ENCODE measurements at places on chromosomes 12 and 14. TPM values are rescaled to one million over a fixed set of nuclear protein-coding genes. Genes with fewer than 3 reads are reported as not detected.

Gene TSPAN19
- 0.69 TPM for total RNA-seq

Gene SIX6
- 0.08 TPM for total RNA-seq

DNA sequence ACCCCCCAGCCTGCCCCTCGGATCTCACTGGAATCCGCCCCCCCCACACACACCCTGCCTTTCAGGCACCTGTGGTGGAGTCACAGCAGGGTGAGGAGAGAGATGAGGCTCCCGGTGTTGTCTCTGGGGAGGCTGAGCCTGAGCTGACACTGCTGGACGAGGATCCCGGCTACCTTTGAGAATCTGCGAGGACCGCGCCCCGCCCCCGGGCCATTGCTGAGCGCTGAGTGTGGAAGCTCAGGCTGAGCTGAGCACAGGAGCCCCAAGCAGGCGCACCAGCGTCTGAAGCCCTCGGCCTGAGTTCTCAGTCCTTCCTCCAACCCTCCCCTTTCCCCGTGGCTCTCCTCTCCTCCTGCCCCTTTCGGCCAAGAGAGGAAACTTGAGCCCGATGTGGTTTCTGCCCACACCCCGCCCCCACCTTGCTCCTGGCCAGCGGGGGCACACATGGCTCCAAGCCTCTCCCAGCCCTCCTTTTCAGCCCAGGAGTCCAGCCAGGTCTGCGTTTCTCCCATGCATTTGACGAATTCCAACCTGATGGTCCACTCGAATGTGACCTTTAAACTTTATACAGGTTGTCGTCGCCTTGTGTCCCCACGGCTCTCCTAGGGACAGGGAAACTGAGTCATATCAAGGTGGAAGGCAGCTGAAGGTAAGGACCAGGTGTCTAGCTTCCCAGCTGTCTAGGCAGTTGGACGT, at the start of gene NFE2:
TSS of gene NFE2 (minus strand) at position 284 of the 696 bp plus-strand sequence. CDS start 5,767 bp downstream, outside the sequence.
- DNase-seq: peak; percentile 43

GRCh38 chr12:64951944-64952343, 127.5 kb downstream of the TBC1D30 start:
- DNase-seq: no peak

Gene MNAT1
- total RNA-seq: 53.8 TPM

DNA sequence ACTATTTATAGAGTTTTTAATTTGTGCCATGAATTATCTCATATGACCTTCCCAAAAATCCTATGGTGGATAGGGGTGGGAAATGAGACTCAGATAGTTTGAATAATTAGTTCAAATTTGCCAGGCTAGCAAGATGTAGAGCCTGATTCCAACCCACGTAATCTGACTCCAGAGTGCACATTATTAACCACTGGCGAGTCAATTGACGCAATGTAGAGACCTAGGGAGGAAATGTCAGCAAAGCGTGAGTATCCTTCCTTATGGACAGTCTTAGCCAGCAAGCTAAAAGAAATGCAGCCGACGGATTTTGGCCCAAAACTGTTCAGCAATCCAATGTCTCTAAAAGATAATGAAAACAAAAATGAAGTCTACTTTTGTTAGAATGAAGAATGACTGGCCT, 193.3 kb upstream of the KRR1 start:
- DNase-seq: peak; percentile 74

DNA sequence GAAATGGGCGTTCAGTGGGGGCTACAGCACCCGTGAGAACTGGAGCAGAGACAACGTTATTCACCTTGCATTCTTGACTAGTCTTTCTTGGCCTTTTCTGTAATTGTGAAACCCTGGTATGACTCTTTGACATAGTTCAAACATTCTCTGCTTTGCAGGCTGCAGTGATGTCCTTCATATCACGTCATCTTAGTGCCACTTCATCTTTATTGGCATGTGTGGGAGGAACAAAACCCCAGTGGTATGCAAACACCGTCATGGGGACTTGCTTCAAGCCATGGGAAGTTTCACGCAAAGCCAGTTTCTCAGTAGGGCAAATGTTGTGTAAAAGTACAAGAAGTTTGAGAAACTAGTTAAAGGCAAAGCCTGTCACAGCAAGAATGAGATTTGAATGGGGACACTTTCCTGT, 20.2 kb upstream of the DUSP16 start:
- no peak for DNase-seq

Gene ANG
- 5.2 TPM for total RNA-seq

Gene KERA
- total RNA-seq: not detected

DNA sequence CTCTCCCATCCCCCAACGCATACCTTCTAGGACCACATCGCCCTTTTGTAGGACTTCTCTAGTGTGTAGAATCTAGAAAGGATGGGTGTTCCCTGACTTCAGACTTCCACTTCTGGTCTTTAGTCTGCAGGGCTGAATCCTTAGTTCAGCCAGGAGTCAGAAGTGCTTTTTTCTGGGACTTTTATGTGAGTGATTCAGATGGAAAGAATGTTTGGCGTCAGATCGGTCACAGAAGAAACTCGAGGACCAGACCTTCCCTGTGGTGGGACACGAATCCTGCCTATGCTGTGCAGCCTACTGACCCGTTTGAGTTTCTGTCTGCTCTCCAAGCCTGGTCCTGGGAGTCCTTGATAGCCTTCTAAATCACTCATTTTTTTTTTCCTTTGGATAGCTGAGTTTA, 165.4 kb upstream of the SSTR1 start:
- DNase-seq: no peak

Gene IL23A
- 0.34 TPM for total RNA-seq

Gene CCDC197
- not detected for total RNA-seq

DNA sequence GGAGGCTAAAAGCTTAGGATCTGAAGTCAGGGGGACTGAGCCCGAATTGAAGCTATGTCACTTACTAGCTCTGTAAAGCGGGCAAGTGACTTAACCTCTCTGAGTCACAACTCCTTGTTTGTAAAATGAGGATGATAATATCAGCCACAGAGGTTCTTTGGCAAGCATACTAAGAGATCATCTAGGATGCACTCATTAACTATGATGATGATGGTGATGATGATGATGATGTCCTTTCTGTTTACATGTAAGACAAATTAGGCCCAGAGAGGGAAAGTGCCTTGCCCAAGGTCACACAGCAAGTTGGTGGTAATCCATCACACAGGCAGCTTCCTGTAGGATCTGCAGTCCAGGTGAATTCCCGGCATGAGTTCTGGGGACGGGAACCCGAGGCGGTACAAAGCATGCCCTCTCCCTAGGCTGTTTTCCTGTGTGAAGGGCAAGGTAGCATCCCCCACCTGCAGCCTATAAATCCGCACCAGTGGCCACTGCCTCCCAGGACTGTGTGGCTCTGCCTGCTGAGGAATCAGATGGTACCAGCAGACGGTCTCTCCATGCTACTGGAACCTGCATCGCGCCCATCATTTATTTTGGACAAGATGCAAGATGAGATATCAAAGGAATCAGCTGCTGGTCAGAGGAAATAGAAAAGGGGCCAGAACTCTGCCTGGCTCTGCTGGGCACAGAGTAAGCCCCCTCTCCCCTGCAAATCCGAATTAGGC, 55.2 kb downstream of the MAP1LC3B2 start:
- no peak for DNase-seq

- DNase-seq: no peak
Measured at GRCh38 chr12:13523536-13524307, 327.2 kb downstream of the EMP1 start.

DNA sequence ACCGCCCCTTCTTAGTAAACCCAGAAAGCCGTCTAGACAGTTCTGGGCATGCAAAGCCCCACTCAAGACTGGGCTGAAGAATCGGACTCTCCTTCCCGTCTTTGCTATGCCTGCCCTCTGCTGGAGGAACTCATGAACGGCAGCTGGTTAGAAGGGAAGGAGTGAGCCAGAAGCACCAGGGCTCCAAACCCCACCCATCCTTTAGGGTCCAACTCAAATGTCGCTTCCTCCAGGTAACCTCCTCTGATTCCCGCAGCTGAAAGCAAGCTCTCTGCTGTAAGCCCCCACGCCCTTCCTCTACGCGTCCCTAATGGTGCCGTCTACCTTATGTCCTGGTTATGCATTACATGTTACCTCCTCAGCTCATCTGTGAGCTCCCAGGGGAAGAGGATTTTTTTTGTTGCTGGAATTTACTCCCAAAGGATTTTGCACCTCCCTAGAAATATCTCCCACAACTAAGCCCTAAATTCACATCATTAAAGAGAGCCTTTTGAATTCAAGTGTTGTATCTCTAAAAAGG, 59.0 kb upstream of the SCN8A start:
- peak; percentile 87 for DNase-seq

DNA sequence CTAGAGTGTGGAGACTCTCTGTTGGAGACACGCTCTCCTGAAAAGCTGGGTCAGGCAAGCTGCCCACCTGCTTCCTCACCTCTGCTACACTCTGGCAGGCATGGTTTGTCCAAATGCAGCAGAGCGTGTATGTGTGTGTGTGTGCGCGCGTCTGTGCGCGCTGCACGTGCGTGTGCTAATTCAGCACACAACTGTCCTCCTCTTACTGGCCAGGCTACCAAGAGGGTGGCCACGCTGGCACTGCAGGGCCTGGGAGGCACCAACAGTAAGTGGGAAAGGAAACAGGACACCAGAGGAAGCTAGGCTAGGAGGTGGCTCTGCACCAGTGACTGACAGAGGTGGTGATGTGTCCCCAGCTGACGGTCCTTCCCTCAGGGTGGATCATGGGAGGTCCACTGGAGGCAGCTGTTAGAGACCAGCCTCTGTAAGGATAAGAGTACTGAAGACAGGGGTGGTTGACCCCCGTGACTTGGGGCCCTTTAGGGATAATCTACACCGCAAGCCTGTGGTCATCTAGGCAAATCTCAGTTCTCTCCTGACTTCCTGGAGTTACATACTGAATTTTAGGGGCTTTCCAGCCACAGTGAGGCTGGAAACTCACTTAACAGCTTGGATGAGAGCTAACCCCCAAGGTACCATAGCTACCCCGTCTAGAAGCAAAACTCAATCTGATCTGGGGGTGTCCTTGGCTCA, 15.6 kb upstream of the TFCP2 start:
- DNase-seq: no peak

- DNase-seq: no peak
Measured at GRCh38 chr12:117085318-117085947, 13.8 kb downstream of the TESC start.

- DNase-seq: peak; percentile 62
Measured at GRCh38 chr12:46556819-46557524, 184.4 kb upstream of the SLC38A2 start.

Measured in SK-MEL-5 (cell line).